Esophagus muscularis mucosa (tissue), 4 donors: ENCODE measurements at places on chromosomes 5 and 9. TPM values are rescaled to one million over a fixed set of nuclear protein-coding genes. Genes with fewer than 3 reads are reported as not detected.

Gene INSL6
- total RNA-seq = not detected

Gene PCDHGA8
- 4.2 TPM for total RNA-seq

Gene WDR38
- total RNA-seq = not detected

Gene AJM1
- total RNA-seq = 14.0 TPM

Gene SV2C
- 0.42 TPM for total RNA-seq

Gene AHRR
- total RNA-seq = 0.33 TPM

Gene IL31RA
- not detected for total RNA-seq

Gene NDUFA8
- total RNA-seq = 55.7 TPM

Gene SSBP2
- total RNA-seq = 62.9 TPM

Gene ZNG1A
- 26.4 TPM for total RNA-seq

Gene CD72
- total RNA-seq = 1.4 TPM

Gene SLC25A2
- total RNA-seq = not detected

Gene LIFR
- 85.0 TPM for total RNA-seq

Gene STPG3
- total RNA-seq = not detected

Gene SLC6A18
- total RNA-seq = not detected

Gene USP20
- 33.8 TPM for total RNA-seq

Gene BAAT
- total RNA-seq = not detected

Gene SPATA31D4
- total RNA-seq = not detected

Gene RANBP3L
- 3.5 TPM for total RNA-seq

Gene STKLD1
- 2.1 TPM for total RNA-seq

Gene MAN2A1
- total RNA-seq = 29.5 TPM

Gene ORM2
- not detected for total RNA-seq

Gene ZNF354C
- 6.1 TPM for total RNA-seq

Gene PCDHGA5
- total RNA-seq = 4.3 TPM

Gene SOHLH1
- not detected for total RNA-seq

Gene ERBIN
- total RNA-seq = 59.7 TPM

Gene LHX3
- total RNA-seq = not detected

Gene BNC2
- total RNA-seq = 123 TPM
